Type B pancreatic cell (in vitro differentiated cells): ENCODE measurements at places on chromosomes 16 and 17. TPM values are rescaled to one million over a fixed set of nuclear protein-coding genes. Genes with fewer than 3 reads are reported as not detected.

The PRSS21 gene
- not detected in 2 replicates for total RNA-seq

DNA sequence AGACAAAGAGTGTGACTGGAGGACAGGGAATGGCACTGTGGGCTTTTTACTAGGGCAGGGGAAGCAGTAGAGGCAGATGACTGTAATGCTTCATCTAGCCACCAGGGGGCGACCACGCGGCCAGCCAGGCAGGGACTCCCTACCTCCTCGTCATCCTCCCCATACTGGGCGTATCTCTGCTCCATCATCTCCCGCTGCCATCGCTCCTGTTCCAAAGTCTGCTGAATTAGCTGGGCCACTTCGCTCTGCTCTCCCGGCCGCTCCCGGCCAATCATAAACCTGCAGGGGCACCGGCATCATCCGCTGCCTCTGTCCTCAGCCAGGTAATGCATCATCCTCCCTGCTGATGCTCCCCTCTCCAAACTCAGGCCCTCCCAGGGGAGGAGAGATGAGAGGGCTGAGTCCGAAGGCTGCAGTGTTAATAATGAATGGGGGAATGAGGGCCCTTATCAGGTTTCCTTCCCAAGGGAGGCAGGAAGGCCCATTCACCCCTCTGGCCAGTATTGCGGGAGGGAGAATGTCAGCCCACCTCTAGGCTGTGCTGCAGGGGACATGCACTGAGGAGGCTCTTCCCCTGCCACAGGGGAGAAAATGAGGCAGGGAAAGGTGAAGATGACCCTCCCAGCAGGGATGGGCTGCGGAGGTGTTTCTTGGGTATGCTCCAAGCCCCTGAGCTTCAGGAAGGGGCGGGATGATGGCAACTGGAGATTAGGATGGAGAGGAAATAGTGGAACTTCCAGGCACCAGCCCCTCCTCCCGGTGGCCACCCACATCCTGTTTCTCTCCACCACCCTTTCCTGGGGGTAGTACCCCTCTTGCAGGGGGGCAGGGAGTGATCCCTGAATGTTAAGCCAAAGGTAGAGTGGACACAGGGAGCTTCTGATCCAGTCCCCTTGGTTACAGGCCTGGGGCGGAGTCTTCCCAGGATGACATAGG lies 10.3 kb upstream of the SAMD14 start:
- no peak for DNase-seq

- no peak for DNase-seq
These were observed 316.1 kb upstream of the IRX3 start for GRCh38 chr16:54602666-54603065.

The GDPD3 gene
- total RNA-seq: 19.7 and 23.2 TPM in 2 replicates

DNA sequence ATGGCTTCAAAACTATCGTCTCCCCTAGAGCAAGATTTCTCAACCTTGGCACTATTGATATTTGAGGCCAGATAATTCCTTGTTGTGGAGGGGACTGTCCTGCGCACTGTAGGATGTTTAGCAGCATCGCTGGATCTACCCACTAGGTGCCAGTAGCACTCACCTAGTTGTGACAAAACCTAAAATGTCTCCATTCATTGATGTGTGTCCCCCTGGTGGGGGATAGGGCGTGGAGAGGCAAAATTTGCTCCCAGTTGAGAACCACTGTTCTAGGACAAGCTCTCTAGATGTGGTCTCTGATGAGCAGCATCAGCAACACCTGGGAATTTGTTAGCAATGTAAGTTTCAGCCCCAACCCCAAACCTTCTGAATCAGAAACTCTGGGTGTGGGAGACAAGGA lies 259.0 kb downstream of the XYLT1 start:
- no peak for DNase-seq

The ABCA8 gene
- total RNA-seq: 0.43 and 4.7 TPM in 2 replicates

The CTF1 gene
- 2.5 and 3.1 TPM in 2 replicates for total RNA-seq

The LRRC36 gene
- total RNA-seq: 0.38 and 1.1 TPM in 2 replicates

The STH gene
- total RNA-seq: not detected in 2 replicates

- DNase-seq: no peak
These were observed 56.0 kb upstream of the DOC2B start for GRCh38 chr17:237406-237955.

The SYT17 gene
- 10.7 and 24.8 TPM in 2 replicates for total RNA-seq

The PIK3R6 gene
- total RNA-seq: not detected in 2 replicates

DNA sequence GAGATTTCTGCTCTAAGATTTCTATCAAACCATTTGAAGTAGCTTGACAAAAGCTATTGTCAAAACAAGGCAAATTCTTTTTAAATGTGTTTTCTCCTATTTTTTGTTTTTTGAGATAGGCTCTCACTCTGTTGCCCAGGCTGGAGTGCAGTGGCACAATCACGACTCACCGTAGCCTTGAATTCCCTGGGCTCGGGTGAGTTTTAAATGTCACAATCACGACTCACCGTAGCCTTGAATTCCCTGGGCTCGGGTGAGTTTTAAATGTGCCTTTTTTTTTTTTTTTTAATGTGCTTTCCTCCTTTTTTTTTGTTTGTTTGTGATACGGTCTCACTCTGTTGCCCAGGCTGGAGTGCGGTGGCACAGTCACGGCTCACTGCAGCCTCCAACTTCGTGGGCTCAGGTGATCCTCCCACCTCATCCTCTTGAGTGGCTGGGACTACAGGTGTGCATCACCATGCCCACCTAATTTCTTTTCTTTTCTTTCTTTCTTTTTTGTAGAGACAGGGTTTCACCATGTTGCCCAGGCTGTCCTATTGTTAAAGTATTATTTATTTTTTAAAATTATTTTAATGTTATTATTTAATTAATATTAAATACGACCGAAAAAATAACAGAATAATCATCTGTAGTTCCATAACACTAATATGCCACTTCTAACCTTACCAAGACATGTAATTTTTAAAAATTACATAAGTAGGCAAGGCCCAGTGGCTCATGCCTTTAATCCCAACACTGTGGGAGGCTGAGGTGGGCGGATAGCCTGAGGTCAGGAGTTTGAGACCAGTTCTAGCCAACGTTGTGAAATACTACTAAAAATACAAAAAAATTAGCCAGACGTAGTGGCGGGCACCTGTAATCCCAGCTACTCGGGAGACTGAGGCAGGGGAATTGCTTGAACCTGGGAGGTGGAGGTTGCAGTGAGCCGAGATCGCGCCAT lies 69.7 kb upstream of the FA2H start:
- no peak for DNase-seq

DNA sequence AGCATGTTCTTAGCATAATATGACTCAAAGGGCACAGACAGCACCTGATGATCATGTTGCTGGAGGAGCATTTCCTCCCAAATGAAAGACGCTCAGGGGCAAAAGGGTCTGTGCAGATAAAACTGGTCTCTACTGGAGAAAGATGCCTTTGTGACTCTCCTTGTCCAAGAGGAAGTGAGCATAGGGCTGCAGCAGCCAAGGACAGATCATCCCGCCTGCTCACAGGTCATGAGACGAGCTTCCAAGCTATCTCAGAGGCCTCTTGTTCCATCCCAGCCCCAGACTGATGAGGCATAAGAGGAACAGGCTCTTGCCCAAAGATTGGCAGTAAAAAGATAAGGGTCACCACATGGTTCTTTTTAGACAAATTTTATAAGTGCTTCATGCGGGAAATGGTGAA lies 141.8 kb downstream of the KATNIP start:
- no peak for DNase-seq

GRCh38 chr17:78805301-78805700 lies 23.2 kb upstream of the CYTH1 start:
- no peak for DNase-seq

- no peak for DNase-seq
These were observed 60.5 kb downstream of the ADAMTS18 start for GRCh38 chr16:77374384-77374783.

DNA sequence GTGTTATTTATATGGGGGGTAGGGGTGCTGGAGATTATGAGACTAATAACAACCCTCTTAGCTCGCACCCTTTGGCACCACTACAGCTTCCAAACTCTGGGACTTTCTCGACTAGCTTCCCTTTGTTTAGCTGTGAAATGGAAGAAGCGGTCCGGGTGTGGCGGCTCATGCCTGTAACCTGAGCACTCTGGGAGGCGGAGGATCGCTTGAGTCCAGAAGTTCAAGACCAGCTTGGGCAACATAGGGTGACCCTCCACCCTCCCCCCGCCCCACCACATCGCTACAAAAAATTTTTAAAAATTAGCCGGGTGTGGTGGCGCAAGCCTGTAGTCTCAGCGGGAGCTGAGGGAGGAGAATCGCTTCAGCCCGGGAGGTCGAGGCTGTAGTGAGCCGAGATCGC lies 814 bp upstream of the CDH3 start:
- no peak for DNase-seq

DNA sequence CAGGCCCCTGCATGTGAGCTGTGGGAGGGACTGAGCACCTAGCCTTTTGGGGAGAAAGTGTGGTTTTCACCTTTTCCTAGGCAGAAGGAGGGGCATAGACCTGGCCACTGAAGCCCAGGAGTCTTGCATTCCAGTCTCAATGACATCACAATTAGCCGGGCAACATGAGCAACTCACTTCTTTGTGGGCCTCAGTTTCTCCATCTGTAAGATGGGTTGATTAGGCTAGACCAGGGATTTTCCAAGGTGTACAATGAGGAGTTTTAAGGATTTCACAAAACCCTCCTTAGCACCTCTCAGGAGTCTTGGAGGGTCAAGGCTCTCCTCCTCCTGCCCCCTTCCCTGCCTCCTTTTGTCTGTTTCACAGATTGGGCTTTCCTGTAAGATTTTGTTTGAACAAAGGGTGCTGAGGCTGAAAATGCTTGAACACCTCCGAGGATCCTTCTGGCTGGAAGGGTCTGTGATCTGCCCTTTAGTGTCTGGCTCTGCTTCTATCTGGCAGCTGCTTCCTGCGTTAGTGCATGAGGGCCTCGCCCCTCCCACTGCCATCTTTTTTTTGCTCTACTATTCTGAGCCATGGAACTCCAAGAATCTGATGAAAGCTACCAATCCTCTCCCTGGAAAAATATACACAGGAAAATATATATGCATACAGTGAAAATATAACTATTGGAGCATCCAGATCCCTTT lies 52.4 kb upstream of the ETV4 start:
- DNase-seq: no peak

- no peak for DNase-seq
These were observed 24.6 kb downstream of the HIGD1B start for GRCh38 chr17:44872131-44872768.

The OTOP2 gene
- total RNA-seq: 0.12 TPM in 1 of 2 replicates, not detected in the other

The PIPOX gene
- total RNA-seq: 3.1 and 3.8 TPM in 2 replicates

DNA sequence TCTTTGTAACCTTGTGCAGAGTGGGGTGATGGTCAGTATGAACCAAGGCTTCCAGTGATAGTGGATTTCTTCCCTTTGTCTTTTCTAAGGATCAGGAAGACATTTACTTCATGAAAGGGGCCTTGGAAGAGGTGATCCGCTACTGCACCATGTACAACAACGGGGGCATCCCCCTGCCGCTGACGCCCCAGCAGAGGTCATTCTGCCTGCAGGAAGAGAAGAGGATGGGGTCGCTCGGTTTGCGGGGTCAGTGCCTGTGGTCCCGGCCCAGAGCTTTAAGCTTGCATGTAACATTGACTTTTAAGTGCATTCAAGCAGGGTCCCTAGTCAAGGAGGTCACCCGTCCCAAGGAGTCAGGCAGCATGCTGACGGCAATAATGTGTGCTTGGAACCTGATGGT lies 56.0 kb downstream of the MEAK7 start:
- DNase-seq: peak; percentile 58

DNA sequence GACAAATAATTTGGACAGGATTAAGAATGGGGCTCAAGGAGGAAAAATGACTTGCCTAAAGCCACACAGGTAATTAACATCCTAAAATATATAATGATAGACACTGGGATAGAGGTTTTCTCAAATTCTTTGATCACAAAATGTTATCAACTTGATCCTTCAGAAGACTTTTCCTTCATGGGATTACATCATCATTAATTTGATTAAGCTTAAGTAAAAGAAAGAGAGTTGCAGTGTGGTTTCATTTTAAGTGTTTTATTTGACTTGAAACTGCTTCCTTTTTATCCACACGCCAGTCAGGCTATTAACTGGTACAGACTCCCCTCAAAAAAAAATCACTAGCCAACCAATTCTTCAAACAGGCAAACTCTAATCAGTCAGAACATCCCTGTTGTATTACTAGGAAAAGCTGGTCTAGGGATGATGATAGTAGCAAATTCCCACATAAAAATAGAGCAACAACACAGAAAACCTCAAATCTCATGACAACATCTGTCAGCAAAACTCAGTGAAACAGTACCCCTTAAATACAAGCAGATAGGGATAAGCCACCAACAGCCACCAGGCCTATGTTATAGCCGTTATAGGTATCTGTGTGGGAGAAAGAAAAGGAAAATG lies 32.5 kb downstream of the AKAP10 start:
- no peak for DNase-seq

DNA sequence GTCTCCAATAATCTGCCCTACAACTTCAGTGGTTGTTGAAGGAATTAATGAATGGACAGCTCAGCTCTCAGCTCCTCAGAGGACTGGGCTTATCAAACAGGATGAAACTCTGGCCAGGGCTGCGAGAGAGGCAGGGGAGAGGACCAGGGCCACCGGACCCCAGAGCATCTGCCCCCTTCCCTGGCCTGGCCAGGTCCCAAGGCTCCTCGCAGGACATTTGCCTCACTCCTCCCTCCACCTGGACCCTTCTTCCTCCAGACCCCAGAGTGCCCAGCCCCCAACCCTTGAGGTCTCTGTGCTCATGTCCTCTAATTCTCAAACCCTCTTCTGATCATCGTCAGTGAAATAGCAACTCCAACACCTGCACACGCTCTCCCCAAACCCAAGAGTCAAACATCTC lies 3.7 kb downstream of the CD300C start:
- DNase-seq: no peak

GRCh38 chr17:3804503-3804931 lies 3.5 kb upstream of the ITGAE start:
- no peak for DNase-seq

DNA sequence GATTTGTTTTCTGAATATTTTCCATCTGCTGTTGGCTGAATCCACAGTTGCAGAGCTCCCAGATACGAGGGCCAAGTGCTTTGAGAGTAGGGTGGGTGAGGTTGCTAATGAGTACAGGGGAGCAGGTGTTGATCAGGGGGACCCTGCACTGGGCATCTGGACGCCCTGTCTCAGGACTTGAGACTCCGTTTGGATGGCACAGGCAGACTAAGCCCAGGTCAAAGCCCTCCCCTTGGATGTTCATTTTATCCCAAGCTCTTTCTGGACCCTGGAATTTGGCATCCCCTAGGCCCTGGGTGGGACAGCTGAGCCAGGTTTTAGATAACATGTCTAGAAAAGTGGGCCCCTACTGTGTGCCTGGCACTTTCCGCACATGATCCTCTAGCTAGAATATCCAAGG lies 12.1 kb downstream of the USP6 start:
- DNase-seq: peak; percentile 34

The NDUFAF8 gene
- 56.9 and 82.3 TPM in 2 replicates for total RNA-seq

GRCh38 chr17:50170662-50171370 lies 5.0 kb downstream of the SGCA start:
- DNase-seq: no peak

- DNase-seq: no peak
These were observed 278.4 kb upstream of the IRX5 start for GRCh38 chr16:54652201-54652770.
